ENCODE measurements at places on chromosomes 3 and 15.
A peak's percentile ranks its signal among the peaks of the same experiment; 100 is the strongest.

DNA sequence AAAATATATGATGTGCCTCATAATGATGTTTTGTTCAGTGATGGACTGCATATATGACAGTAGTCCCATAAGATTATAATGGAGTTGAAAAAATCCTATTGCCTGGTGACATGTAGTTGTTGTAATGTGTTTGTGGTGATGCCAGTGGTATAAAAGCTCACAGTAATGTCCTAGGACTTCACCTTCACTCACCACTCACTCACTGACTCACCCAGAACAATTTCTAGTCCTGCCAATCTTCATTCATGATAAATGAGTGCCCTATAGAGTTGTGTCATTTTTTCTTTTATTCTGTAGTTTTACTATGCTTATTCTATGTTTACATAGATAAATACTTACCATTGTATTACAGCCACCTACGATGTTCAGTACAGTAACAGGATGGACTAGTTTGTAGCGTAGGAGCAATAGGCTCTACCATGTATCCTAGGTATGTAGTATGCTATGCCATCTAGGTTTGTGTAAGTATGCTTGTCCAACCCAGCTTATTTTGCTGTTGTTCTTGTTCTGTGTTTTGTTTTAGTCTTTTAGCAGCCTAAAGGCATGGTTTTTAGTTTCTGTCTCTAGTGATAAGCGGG, 88.5 kb upstream of the LRRFIP2 start:
- peak; percentile 47 for DNase-seq

DNA sequence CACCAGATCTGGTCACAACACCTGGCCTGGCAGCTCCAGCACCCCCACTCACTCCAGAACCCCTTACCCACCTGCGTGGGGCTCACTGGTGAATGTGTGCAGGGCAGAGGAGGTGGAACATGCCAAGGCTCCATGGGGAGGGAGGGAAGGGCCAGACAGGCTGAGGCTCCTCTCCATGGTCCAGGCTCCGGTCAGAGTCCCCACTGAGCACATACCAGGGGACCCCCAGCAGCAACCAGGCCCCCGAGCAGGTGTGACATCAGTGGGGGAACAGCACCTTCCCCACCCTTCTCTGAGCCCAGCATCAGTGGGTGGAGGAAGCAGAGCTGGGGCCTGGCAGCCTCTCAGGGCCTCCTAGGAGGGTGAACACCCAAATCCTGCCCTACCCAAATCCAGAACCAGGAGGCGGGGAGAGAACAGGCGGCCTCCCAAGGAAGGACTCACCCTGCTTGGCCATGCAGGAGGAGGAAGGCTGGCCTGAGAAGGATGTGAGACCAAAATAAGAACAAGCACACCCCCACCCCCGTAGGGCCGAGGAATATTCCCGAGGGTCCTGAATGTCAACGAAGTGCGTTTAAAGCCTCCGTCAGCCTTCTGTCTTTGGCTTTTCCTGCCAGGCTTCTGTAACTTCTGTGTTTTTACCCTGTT, 1.1 kb upstream of the GP9 start:
- DNase-seq = no peak

- no peak for DNase-seq
Measured at GRCh38 chr3:71135373-71136088, 448.0 kb downstream of the FOXP1 start.

GRCh38 chr3:46372492-46373359, 2.0 kb downstream of the CCR5 start:
- peak; percentile 37 for DNase-seq

- DNase-seq = no peak
Measured at GRCh38 chr3:5653426-5654143, 466.1 kb downstream of the EDEM1 start.

DNA sequence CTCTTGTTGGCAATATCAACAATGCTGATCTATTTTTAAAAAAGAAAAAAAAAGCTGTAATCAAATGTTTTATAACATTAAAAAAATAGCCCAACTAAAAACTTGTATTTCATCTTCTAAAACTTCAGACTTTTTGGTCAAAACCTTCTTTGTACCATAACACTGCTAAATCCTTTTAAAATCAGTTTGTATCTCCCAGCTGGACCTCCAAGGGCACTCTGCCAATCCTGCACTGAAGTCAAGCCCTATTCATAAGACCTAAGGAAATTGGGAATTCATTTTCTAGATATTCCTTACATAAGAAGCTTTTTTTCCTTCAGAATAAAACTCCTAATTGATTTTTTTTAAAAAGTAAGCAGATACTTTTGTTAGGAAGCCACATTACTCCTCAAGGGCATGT, 38.2 kb upstream of the HCLS1 start:
- DNase-seq = no peak

Measured in fibroblast of mammary gland (primary cell).